ENCODE measurements at places on chromosomes 2 and 18.
A peak's percentile ranks its signal among the peaks of the same experiment; 100 is the strongest.

DNA sequence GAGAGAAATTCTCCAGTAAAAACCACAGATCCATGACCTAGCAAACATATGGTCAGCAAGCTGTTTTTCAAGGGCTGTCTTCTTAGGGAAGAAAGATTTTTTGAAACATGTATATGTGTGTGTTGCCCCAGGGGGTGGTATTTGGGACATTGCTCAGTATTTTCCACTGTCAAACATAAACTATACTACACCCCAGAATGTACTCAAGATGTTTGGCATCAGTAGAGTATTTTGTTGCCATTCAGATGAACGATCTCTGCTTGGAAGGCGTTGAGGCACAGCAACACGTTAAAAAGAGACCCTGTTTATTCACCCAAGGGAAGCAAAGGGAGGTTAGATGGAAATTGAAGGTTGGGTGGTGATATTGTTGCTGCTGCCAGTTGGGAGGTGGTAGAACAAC is 30.0 kb downstream of the EEF1B2 start:
- peak; percentile 28 for DNase-seq

- DNase-seq: peak; percentile 21
Observed at GRCh38 chr2:190466819-190467446, 58.8 kb downstream of the MFSD6 start.

GRCh38 chr2:202091476-202091875 is 18.4 kb downstream of the KIAA2012 start:
- peak; percentile 88 for DNase-seq

DNA sequence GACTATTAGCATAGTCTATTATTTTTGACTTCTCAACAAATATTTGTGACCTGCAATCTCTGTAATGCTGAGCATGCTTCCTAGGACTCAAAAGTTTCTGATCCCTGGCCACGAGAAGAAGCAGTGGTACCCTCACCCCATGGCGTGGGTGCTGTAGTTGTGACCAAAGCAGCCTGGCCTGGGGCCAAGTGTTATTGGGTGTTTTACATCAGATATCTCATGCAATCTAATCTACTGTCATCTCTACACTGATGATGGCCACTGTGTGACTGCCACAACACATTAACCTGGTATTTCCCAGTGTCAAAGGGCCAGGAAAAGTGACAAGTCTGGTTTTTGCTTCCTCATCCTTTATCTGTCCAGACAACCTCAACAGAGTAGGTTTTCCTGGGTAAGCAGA is 80.8 kb upstream of the WIPF1 start:
- DNase-seq: no peak

- no peak for DNase-seq
Observed at GRCh38 chr2:234425639-234426603, 71.0 kb downstream of the ARL4C start.

DNA sequence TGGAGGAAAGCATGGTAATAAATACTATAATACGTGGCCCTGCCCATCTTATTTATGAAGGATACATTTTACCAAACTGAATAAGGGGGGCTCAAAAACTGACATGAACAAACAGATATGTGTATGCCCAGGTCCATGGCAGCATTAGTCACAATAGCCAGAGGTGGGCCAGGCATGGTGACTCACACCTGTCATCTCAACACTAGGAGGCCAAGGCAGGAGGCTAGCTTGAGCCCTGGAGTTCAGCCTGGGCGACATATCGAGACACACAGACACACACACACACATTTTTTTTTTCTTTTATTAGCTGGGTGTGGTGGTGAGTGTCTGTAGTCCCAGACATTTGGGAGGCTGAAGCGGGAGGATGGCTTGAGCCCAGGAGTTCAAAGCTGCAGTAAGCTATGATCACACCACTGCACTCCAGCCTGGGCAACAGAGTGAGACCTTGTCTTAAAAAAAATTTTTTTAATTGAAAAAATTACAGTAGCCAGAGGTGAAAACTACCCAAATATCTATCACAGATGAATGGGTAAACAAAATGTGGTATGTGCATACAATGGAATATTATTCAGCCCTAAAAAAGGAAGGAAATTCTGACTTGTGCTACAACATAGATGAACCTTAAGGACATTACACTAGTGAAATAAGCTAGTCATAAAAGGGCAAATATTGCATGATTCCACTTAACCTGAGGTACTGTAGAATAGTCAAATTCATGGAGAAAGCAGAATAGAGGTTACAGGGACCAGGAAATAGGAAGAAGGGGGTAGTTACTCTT is 8.0 kb downstream of the ATP8B1 start:
- DNase-seq: no peak

DNA sequence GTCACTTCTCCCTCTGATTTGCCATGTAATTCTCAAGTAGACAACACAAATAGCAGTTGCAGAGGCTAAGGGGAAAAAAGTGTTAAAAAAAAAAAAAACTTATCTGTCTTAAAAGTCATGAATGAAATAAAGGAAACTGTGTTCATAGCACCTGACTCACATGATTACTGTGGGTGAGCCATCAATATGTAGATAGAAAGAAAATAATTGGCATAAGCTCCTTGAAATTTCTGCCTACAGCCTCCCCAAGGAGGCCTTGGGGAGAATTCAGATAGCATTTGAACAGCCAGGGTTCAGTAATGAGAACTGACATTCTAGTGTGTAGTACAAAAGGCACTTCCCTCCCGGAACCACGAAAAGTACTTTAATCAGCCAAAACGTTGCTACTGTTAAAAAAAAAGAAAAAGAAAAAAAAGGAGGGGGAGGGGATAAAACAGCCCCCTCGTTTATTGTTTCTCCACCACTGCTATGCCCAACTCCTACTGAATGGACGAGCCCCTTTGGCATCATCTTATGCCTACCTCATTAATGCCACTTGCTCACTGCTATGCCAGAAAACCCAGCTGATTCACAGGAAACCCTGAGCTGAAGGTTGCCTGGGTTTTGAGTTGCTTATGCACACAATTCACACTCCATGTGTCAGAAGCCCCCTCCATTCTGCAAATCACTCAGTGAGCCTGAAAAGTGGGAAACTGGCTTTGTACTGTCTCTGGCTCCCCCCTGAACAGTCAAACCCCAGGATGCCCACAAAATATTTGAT is 65.5 kb upstream of the KLF7 start:
- DNase-seq: no peak

DNA sequence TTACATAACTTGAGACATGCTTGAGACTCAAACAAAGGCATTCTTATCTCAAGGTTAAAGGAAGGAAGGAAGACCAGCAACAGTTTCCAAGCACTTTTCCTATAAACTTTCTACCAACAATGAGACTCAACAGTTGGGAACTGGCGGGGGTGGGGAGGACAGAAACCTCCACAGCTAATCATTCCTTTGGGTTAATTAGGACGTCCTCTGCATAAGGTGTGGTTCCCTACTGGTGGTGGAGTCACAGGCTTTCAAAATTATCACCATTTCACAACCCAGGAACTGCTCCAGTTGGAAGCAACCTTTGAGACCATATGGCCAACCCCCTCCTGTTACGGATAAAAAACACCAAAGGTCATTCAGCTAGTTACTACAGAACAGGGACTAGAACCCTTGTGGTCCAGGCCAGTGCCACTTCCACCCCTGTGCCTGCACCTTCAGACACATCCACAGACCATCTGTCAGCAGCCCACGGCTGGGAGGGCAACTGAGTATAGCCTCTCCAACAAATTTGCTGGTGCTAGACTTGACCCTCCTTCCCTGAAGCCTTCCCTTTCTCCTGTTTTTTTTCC is 30.1 kb upstream of the ATL2 start:
- DNase-seq: no peak

DNA sequence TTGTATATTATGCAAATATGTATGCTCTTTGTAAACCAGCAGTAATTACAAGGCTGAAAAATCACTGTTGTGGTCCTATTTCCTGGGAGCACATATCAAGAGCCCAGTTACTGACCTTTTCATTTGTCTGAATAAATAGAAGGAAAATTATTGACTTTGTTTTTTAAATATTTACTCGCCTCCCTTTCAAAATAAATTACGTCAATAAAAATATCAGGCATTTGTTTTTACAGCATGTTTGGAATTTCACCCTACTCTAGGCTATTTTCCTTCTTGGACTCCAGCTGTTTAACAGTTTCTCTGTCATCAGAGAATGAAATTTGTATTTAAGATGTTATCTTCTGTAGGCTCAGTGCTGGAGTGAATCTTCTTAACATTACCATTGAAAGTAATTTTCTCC is 59.9 kb upstream of the LRATD1 start:
- DNase-seq: no peak

GRCh38 chr2:190599546-190600220 is 49.2 kb upstream of the NAB1 start:
- DNase-seq: no peak

- DNase-seq: no peak
Observed at GRCh38 chr18:5890331-5891183, 4.8 kb downstream of the TMEM200C start.

GRCh38 chr2:27264753-27265535 is 2.1 kb upstream of the SLC30A3 start:
- peak; percentile 31 for DNase-seq

DNA sequence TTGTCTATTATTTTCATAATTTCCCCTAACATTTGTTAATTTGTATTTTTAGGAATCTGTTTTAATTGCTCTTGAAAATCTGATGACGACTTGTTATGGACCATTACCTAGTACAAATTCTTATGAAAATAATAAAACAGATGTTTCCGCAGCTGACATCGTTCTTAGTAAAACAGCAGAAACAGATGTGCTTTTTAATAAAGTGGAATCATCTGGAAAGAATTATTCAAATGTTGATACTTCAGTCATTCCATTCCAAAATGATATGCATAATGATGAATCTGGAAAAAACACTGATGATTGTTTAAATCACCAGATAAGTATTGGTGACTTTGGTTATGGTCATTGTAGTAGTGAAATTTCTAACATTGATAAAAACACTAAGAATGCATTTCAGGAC is 69.9 kb downstream of the PMS1 start:
- DNase-seq: peak; percentile 73

- no peak for DNase-seq
Observed at GRCh38 chr18:9053814-9054213, 48.7 kb upstream of the NDUFV2 start.

DNA sequence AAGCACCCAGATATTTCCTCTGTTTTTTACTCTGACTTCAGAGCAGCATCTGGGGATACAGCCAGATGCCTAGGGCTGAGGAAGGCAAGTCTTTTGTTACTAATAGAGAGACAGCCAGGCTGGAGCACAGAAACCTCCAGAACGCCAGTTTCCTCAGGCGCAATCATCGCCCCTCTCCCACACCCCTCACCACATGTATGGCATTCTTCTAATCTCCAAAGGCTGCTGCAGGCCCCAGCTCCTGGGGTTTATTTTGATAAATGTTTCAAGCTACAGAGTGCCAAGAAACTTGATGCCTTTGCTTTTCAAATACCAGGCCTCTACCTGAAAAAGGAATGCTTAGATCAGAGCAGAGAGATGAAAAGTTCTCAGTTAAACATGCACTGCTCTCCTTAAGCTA is 283.6 kb downstream of the RBM43 start:
- DNase-seq: no peak

GRCh38 chr2:69947325-69947931 is 14.0 kb downstream of the ASPRV1 start:
- DNase-seq: no peak

DNA sequence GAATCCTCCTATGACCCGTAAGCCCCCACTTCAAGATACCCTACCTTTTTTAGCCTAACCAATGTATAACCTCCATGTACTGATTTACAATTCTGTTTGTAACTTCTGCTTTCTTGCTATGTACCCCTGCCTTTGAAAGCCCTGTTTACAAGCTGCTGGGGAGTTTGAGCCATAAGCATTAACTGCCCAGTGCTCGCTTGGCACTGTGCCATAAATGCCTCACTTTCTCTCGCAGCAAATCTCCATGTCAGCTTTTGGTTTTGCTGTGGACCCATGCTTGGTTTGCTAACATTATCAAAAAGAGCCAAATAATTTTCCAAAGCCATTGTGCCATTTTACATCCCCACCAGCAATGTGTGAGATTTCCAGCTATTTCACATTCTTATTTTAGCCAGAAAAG is 51.8 kb downstream of the TEX51 start:
- no peak for DNase-seq

- no peak for DNase-seq
Observed at GRCh38 chr2:234411793-234412192, 85.1 kb downstream of the ARL4C start.

DNA sequence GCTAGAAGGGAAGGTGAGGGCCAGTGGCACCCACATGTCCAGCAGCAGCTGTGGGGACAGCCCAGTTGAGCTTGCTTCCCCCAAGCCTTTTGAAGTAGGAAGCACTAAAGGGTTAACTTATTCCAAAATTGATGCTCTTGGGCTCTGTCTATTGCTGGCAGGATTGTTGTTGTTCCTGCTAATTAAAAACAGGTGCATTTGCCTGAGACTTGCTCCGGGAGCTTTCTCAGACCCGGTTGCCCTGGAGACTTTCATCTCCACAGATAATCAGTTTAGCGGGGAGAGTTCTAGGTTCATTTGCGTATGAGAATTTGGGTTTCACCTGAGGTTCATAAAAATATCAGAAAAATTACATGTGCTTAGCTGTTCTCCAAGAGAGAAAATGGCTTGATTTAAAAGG is 277.3 kb downstream of the LRATD1 start:
- no peak for DNase-seq

- no peak for DNase-seq
Observed at GRCh38 chr2:70918016-70918415, 17.7 kb upstream of the ATP6V1B1 start.

DNA sequence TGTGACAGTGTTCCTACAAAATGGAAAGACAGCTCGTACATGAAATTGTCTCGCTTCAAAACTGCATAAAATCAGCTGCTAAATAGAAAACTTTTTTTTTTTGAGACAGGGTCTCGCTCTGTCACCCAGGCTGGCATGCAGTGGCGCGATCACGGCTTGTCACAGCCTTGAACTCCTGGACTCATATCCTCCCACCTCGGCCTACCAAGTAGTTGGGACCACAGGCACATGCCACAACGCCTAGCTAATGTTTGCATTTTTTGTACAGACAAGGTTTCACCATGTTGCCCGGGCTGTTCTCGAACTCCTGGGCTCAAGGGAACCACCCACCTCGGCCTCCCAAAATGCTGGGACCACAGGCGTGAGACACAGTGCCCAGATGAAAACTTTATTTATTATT is 3.2 kb downstream of the TXNL4A start:
- no peak for DNase-seq

GRCh38 chr18:48422947-48423378 is 13.8 kb upstream of the ZBTB7C start:
- no peak for DNase-seq

DNA sequence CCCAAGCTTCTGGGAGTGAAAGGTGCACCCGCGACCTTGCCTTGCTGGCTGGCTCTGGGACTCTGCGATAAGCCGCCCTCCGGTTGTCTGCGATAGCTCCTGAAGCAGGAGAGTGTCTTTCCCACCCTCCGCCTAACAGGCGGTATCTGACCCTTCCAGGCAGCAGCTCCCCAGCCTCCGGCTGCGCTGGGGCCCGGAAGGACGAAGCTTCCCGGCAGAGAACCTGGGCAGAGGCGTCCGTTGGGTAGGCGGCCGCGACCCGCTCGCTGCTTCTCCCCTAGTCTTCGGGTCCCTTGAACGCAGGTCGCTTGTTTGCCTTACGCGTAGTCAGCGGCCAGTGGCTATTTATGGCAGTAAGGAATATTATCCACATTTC is 446 bp upstream of the RHBDD1 start:
- no peak for DNase-seq

- no peak for DNase-seq
Observed at GRCh38 chr18:66749481-66750035, 145.7 kb upstream of the CDH19 start.
